ENCODE measurements at places on chromosomes 12 and 14.

- no peak for DNase-seq
These were observed 23.7 kb downstream of the PRPF40B start for GRCh38 chr12:49646871-49647654.

GRCh38 chr12:62379026-62379722 is 87.5 kb upstream of the MON2 start:
- DNase-seq, result no peak

- DNase-seq, result no peak
These were observed 18.1 kb downstream of the MANSC1 start for GRCh38 chr12:12331896-12332295.

GRCh38 chr12:113439606-113440030 is 17.4 kb downstream of the SDSL start:
- peak; percentile 44 for DNase-seq

- DNase-seq, result peak; percentile 90
These were observed 21.3 kb downstream of the FKBP11 start for GRCh38 chr12:48903982-48904411.

GRCh38 chr12:81896771-81897170 is 137.6 kb upstream of the PPFIA2 start:
- peak; percentile 35 for DNase-seq

GRCh38 chr14:42869681-42870080 is 1263.0 kb downstream of the LRFN5 start:
- no peak for DNase-seq

DNA sequence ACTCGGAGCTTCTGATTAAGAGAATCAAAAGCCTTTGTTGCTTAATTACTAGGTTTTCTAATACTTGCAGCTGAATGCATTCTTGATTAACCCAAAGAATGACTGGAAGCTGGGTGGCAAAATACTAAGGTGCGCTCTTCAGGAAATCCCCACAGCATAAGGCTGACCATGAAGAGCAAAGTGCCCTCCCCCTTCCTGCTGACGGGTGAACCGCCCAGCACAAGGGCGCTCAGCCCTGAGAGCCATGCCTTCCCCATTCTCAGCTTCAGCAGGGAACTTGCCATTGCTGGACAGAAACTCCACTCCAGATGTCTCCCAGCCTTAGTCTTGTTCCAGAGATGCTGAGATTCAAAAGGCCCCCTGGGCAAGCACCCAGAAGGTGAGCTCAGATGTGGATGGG is 27.2 kb upstream of the FBRSL1 start:
- no peak for DNase-seq

GRCh38 chr14:73714656-73715081 is 485 bp upstream of the PNMA1 start:
- DNase-seq, result no peak

DNA sequence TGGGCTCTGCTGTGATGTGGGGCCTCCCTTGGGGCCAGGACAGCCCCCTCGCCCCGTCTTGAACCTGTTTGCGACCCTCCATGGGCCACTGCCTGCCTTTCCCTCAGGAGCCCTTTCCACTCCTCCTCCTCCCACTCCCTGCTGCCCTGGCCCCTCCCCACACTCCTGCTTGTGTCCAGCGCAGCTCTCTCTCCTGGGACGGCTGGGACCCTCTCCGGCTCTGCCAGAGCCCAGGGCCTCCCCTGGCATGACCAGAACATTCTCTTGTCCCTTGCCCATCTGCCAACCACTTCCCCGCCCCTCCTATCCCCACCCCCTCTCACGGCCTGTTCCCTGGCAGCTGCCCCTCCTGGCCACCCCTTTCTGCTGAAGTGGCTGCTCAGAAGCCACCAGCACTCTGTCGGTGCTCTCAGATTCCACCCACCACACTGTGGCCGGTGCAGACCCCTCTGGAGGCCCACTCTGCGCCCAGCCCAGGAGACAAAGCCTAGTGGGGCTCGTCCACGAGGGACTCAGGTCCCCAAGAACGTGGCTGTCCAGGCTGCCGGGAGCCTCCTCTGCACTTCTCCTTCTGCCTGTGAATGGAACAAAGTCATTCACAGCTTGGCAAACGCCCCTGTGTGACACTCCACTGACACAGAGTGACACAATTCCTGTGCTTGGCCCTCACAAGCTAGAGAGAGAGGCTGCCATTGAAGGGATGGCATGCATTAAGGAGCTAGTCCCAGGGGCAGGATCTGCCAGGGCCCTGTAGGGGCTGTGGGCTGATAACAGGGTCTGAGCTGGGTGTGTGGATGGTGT is 1.4 kb downstream of the ASPG start:
- DNase-seq, result no peak

DNA sequence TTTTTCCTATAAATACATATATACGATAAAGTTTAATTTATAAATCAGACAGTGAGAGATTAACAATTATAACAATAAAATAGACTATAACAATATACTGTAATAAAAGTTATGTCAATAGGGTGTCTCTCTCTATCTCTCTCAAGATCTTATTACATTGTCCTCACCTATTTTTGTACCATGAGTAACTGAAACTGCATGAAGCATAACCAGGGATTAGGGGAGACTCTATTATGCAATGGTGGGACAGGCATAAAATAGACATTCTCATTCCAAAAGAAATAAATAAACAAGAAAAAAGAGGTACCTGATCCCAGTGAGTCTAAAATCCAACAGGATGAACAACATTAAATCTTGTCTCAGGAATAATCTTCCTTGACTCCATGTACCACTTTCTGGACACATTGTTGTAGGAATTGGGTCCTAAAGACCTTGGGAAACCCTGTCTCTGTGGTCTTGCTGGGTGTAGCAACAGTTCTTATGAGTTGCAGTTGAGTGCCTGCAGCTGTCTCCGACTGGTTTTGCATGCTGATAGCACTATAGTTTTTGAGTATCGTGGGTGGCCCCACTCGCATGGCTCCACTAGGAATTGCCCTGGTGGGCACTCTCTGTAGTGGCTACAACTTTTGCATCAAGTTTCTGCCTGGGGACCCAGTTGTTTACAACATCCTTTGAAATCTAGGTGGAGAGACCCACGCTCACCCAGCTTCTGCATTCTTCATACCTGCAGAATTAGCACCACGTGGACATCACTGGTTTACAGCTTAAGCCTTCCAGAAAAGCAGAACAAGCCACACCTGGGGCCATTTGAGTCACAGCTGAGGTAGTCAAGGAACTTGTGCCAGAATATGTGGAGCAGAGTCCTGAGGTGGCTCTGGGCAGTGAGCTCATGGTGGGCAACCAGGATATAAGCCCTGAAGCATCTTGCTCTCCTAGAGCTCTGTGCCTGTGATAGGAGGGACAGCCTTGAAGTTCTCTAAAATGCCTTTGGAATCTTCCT is 204.7 kb downstream of the KITLG start:
- DNase-seq, result no peak

GRCh38 chr14:26286081-26286912 is 311.5 kb downstream of the NOVA1 start:
- DNase-seq, result no peak

DNA sequence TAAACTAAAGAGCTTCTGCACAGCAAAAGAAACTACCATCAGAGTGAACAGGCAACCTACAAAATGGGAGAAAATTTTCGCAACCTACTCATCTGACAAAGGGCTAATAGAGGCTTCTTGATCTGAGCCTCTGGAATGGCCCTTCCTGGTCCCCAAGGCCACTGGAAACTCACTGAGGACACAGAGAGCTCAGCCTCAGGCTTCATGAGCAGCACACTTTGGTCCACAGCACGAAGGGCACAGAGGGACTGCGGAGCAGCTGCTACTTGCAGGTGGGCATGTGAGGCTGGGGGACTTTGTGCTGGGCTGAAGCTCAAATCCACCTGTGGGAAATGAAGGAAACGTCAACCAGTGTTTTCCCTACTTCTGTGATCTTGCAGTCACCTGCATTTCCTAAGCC is 27.4 kb downstream of the PZP start:
- no peak for DNase-seq

GRCh38 chr14:105093038-105093430 is 27.8 kb upstream of the GPR132 start:
- DNase-seq, result peak; percentile 78

GRCh38 chr12:50482571-50482970 is 22.2 kb upstream of the DIP2B start:
- DNase-seq, result no peak

DNA sequence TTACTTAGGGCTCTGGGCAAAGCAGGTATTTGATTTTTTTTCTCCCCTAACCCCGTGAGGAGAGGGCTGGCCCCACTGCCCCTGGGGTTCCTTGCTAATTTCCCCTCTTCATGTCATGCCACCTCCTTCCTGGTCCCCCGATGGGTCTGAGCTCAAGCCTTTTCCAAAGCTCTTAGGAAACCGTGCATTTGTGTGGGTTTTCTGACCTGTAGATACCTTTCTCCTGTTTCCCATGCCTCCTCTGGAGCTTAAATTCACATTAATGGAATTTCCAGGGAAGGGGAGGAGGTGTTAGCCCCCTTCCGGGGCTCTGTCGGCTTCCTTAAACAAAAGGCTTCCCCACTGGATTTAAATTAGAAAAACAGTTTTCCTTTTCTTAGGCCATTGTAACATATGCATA is 12.6 kb downstream of the SFSWAP start:
- DNase-seq, result no peak

DNA sequence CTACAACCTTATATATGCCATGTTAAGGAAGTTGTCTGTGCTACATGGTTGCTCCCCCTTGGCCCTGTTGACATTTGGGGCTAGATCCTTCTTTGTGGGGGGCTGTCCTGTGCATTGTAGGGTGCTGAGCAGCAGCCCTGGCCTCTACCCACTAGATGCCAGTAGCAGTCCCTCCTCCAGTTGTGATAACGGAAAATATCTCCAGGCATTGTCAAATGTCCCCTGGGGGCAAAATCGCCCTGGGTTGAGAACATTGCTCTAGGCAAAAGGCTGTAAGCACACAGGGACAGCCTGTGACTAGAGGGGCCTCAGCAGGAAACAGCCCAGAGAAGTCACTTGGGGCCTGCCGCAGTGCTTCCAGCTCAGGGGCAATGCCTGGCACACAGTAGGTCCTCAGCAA is 1100.3 kb downstream of the BCL11B start:
- DNase-seq, result peak; percentile 52

GRCh38 chr12:5571115-5571514 is 139.2 kb downstream of the NTF3 start:
- no peak for DNase-seq

- DNase-seq, result peak; percentile 49
These were observed 11.9 kb downstream of the RHOF start for GRCh38 chr12:121781484-121781997.

DNA sequence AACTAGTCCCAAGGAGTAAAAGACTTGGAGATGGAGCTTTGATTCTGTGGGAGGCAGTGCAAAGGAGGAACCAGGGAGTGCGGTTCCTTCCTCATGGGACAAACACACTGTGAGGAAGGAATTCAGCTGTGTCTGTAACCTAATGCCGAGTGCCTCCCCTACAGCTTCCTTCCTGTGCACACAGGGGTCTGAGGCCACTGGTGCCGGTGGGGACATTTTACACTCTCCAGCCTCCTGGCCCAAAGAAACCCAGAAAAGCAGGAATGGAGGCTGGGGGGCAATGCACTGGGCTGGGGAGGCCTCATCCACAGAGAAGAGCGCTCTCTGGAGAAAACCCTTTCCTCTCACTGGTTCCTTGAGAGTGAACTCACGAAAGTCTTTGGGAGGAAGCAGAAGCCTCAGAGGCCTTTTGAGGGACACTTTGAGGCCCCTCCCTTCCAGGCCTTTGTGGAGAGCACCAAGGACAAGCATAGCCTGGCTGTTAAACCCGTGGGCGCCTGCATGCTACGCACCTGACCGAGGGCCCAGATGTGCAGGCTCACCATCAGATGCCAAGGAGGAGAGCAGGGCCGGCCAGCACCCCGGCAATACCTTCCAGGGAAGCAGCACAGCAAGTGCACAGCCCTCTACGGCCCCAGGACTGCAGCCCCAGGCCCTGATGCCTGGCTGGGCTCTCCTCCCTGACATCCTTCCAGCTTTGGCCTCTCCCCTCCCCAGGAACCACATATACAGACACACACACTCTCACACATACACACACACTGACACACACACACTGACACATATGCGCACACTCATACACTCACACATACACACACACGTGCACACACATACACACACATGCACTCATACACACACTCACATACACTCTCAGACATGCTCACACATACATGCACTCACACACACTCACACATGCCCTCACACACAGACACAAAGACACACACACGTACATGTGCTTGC is 52.0 kb downstream of the NFKBIA start:
- no peak for DNase-seq

Data from stimulated activated CD8-positive, alpha-beta memory T cell treated with anti-CD3 and anti-CD28 coated beads, Interleukin-4, amount 100 ng/mL, for 48 hours (primary cell).